ENCODE measurements at places on chromosomes 13 and 19.

DNA sequence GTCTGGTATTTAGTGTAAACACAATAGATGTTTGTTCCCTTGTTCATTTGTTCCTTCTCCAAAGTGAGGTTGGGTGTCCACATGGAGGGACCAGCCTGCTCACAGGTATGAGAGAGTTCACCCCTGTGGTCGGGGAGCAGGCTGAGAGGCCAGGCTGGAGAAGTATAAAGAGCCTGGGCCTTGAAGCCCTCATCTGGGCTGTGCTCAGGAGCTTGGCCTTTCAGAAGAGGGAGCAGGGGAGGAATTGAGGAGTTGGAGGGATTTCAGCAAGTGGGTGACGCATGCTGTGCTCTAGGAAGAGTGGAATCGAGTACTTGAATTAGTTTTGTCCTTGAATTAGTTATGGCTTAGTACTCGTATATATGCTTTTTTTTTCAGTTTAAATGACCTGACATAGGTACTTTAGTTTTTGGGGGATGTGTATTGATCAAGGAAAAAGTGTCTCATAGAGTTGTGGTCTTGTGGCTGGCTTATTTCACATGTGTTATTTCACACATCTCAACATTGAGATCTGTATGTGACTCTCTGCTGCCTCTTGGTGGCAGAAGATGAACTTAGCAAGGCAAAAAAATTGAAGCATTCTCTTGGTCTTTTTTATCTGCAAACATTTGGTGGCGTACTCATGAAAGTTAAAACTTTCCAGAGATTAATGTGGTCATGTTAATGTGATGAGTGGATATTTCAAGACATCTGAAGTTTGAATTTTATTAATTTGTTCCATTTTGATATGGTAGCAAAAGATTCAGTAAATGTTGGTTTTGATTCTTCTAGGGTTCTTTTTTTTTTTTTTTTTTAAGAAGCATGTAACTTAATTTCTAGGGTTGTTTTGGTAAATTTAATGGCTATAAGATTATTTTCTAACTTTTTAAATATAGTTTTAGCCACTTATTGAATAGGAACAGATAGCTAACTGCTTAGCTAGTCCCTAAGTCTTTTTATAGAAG is 54.3 kb downstream of the SLAIN1 start:
- peak; percentile 60 for DNase-seq

GRCh38 chr13:43196086-43196621 is 172.8 kb downstream of the DNAJC15 start:
- peak; percentile 47 for DNase-seq

- DNase-seq: no peak
These were observed 8.8 kb downstream of the DAZAP1 start for GRCh38 chr19:1416014-1416841.

DNA sequence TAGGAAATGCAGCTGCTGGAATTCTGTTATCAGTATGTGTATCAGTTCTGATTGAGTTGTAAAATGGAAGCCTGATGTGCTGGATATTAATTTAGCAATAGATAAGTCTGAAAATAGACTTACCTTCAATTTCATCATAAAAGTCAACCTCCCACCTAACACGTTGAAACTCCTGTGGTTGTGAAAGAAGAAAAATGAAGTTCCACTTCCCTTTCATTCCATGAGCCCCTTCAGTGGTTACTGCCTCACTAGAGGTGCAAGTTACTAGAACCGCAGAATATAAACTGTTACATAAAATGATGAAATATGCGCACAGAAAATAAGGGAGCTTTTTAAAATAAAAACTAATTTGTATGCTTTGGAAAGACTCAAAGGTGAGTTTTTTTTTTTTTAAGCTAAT is 249.2 kb downstream of the SHISA2 start:
- DNase-seq: no peak

- DNase-seq: no peak
These were observed 5.2 kb downstream of the STARD13 start for GRCh38 chr13:33280279-33280905.

GRCh38 chr19:50368649-50369570 is 3.5 kb upstream of the NAPSA start:
- peak; percentile 36 for DNase-seq

- no peak for DNase-seq
These were observed 2.7 kb downstream of the RFX1 start for GRCh38 chr19:14003251-14004055.

DNA sequence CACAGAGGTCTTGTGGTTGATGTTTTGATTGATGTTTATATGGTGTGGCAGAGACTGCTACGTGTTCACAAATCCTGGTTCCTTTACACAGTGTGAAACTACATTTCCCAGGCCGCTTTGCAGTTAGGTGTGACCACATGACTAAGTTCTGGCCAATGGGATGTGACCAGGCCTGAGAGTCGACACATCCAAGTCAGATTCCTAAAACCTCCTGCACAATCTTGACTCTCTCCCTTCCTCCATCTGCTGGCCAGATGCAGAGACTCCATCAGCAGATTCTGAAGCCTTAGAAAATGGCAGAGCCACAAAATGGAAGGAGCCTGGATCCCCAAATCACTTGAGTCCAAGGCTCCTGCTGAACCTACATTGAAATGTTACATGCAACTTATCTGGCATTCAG is 12.6 kb downstream of the CD37 start:
- no peak for DNase-seq

DNA sequence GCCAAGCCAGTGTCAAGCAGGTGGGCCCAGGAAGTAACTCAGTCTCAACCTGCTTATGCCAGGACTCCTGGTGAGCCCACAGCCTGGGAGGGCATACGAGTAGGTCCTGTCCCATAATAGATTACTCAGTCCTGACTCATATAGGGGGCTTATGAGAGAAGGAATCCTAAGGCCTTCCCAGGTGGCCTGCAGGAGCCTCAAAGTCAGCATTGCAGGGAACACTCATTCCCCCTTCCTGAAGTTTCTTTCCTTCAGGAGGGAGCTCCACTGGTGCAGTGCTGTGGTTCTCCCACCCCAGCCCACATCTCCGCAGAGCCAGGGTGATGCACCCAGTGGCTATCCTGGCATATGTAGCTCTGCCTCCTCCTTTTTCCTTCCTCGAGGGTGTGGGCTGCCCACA is 137.3 kb downstream of the ZIC5 start:
- no peak for DNase-seq

DNA sequence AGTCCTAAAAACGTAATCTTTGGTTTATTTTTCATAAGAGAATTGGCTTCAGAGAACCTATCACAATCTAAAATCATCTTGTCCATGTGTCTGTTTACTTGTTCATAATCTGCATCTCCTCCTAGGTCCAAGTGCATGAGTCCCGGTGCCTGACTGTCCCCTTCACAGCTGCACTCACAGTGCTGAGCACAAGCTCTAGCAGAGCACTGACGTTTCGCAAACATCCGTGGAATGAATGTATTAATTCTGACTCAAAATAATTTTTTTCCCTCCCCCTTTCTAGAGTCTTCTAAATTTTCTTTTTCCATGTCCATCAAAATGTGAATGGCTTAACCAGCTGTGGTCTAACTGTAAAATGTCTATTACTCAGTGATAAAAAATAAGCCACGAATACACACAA is 245.5 kb upstream of the TSHZ3 start:
- DNase-seq: no peak

DNA sequence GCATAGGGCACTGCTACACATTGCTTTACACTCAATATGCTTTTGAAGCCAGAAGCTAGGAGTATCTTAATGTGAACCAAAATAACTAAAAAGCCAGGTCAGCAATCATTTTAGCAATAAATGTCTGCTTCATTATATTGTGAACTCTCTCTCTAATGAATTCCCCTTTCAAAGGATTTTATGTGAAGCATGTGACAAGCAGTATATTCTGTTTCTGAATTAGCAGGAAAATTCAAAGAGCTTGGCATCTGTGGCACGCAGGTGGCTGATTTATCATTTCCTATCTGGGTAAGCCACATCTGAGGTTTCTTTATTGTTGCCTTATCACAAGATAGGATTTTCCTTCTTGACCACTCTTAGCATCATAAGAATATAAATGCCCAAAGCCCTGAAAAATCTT is 56.8 kb upstream of the KLF12 start:
- no peak for DNase-seq

GRCh38 chr13:74084375-74084935 is 49.7 kb downstream of the KLF12 start:
- DNase-seq: no peak

GRCh38 chr19:41000310-41000737 is 9.2 kb downstream of the CYP2B6 start:
- no peak for DNase-seq

DNA sequence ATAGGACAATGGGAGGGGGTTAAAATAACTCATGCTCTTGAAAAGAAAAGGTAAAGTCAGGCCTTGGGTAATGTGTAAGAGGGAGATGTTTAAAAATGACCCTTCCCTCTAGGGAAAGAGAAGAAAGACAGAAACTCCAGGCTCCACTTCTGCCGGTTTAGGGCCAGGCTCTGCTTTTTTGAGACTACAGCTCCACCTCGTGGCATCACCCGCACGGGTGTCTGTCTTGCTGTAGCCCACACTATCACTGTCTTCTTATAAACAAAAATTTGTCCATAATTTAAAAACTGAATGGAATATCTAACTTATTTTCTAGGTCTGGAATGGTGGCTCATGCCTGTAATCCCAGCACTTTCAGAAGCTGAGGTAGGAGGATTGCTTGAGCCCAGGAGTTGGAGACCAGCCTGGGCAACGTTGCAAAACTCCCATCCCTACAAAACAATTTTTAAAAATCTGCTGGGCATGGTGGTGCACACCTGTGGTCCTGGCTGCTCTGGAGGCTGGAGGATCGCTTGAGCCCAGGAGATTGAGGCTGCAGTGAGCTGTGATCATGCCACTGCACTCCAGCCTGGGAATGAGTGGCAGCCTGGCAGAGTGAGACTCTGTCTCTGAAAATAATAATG is 65.1 kb upstream of the GTF3A start:
- DNase-seq: peak; percentile 34

GRCh38 chr19:2680808-2681207 is 21.7 kb downstream of the GNG7 start:
- no peak for DNase-seq

DNA sequence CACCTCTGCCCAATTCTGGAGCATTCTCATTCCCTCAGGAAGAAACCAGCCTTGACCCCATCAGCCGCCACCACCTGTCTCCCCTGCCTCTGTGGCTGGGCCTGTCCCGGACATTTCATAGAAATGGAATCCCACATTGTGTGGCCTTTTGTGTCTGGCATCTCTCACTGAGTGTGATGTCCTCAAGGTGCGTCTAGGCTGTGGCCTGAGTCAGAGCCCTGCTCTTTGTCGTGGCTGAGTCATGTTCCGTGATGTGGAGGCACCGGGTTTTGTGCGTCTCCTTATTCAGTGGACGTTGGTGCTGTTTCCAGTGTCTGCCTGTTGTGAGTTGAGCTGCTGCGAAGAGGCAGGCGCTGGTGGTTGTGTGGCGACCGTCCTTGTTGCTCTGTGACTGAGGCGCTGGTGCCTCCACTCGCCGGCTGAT is 3.5 kb downstream of the FZR1 start:
- DNase-seq: no peak

- DNase-seq: no peak
These were observed 68.8 kb upstream of the TSHZ3 start for GRCh38 chr19:31418055-31418454.

GRCh38 chr13:52851137-52851962 is 2.9 kb upstream of the PCDH8 start:
- peak; percentile 31 for DNase-seq

GRCh38 chr13:32905063-32905863 is 111.0 kb upstream of the KL start:
- no peak for DNase-seq

DNA sequence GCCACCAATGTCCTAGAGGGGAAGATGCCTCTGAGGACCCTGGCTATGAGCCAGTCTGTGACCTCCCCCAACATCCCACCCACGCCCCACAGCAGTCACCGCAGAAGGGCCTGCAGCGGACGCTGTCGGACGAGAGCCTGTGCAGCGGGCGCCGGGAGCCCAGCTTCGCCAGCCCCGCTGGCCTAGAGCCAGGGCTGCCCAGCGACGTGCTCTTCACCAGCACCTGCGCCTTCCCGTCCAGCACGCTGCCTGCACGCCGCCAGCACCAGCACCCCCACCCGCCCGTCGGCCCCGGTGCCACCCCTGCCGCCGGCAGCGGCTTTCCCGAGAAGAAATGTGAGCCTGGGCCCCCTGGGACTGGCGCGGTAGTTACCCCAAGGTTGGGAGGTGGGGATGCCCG is 30.6 kb downstream of the DPF1 start:
- DNase-seq: peak; percentile 61

GRCh38 chr19:49142866-49143335 is 12.3 kb downstream of the HRC start:
- DNase-seq: peak; percentile 80

GRCh38 chr19:29662604-29663404 is 2.5 kb upstream of the PLEKHF1 start:
- DNase-seq: no peak

- DNase-seq: no peak
These were observed 399.2 kb downstream of the SPRY2 start for GRCh38 chr13:79941752-79942151.

DNA sequence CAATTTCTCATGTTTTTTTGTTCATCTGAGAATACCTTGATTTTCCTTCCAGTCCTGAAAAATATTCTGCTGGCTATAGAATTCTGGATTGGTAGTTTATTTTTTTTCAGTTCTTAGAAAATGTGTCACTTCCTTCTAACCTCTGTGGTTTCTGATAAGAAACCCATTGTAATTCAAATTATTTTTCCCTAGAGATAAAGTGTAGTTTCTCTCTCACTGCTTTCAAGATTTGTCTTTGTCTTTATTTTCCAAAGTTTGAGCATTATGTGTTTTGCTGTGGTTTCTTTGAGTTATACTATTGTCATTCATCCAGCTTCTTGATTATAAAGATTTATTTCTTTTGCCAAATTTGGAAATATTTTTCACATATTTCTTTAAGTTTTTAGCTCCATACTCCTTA is 324.0 kb upstream of the SPRY2 start:
- DNase-seq: no peak

DNA sequence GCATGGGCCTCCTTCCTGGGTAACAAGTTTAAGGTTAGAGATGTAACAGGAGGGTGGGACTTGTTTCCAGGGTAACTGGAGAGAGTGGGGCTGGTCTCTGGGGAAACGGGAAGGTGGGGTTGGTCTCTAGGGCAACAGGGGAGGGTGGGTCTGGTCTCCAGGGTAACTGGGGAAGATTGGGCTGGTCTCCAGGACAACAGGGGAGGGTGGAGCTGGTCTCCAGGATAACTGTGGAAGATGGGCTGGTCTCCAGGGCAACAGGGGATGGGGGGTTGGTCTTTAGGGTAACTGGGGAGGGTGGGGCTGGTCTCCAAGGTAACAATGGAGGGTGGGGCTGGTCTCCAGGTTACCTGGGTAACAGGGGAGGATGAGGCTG is 36.5 kb downstream of the SPTBN4 start:
- no peak for DNase-seq

- no peak for DNase-seq
These were observed 57.8 kb upstream of the C13orf46 start for GRCh38 chr13:114031631-114032030.

- DNase-seq: no peak
These were observed 59.9 kb downstream of the KATNAL1 start for GRCh38 chr13:30247406-30247805.

GRCh38 chr19:19816679-19817078 is 4.9 kb downstream of the ZNF506 start:
- no peak for DNase-seq

Data from NCI-H1092 (cell line).